ENCODE measurements at places on chromosomes 2 and 18. TPM values are rescaled to one million over a fixed set of nuclear protein-coding genes. Genes with fewer than 3 reads are reported as not detected.

DNA sequence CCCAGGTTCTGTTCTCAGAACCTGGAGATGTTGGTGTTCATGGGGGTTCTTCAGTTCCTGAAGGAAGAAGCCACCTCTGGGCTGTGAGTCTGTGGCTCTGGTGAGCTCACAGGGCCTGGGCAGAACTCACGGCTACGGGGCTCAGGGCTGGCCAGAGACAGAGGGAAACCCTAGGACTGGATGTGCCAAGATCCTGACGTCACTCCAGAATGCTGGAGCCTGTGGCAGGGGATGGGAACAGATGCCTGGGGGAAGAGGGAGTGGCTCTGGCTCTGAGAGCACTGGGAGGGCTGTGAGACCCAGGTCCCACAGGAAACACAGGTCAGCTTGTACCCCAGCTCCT, at the start of gene OTOF:
OTOF (minus strand) TSS at position 214 of the 343 bp plus-strand sequence.
- no peak for DNase-seq

GRCh38 chr2:119474371-119475224, 42.9 kb downstream of the TMEM37 start:
- DNase-seq = no peak

DNA sequence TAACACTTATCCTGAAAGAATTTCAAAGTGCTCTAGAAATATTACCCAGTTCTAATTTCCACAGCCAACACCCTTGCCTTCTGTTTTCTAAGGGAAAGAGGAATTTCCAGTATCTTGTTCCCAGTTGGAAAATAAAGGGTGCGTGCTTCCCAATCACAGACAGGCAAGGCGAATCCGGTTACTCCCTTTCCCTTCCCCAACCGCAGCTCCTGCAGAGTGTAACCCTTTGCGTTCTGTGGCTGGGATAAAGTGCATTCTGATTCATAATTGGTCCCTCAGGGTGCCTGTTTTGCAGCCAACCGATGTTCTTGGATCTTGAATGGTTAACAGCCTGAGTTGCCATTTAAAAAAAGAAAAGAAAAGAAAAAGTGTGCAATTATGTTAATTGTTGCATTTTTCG, 40.6 kb upstream of the PGAP1 start:
- no peak for DNase-seq

DNA sequence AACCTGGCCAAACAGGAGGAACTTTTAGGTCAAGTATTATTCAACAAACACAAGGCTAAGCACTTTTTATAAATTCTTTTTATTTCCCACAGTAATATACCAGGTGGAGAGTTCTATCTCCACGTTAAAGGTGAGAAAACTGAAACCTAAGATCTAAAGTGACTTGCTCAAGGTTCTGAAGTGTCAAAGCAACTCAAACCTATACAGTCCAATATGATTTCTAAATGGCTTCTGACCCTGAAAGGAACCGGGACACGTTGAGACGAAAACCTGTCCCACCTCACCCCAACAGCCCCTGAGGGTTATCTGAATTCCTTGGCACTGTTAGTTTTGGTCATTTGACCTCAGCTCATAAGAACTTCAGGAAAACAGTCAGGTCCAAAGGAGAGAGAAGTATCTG, 814.5 kb upstream of the LRATD1 start:
- no peak for DNase-seq

DNA sequence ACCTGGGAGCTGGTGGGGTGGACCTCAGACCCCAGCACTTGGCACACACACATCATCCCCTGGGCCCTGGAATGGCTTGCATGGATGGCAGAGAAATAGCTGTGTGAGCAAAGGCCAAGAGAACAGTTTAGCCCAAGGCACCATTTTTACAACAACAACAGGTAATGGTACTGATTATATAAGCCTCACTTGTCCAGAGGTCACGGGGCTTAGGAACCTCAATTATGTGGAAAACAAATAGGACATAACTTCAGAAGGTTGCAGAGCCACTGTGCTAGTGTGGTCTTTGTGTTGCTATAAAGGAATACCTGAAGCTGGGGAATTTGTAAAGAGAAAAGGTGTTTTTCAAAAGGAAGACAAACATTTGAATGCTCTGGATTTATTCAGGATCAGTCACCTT, 13.2 kb downstream of the STEAP3 start:
- no peak for DNase-seq

DNA sequence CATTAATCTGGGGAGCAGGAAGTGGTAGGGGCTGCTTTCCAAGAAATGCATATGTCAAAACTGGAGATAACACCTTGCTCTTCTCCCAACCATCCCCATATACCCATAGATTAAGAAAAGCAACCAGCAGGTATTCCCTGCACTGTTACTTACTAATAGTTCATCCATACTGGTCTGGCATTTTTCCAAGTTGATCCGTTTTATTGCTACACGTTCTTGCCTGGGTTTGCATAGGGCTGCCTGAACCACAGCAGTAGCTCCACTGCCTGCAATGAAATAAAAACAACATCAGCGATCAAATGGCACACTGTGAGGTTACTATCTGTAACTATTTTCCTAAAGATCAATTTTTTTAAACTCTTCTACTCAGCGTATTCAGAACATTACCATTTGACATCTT, 65.6 kb downstream of the STK39 start:
- no peak for DNase-seq

DNA sequence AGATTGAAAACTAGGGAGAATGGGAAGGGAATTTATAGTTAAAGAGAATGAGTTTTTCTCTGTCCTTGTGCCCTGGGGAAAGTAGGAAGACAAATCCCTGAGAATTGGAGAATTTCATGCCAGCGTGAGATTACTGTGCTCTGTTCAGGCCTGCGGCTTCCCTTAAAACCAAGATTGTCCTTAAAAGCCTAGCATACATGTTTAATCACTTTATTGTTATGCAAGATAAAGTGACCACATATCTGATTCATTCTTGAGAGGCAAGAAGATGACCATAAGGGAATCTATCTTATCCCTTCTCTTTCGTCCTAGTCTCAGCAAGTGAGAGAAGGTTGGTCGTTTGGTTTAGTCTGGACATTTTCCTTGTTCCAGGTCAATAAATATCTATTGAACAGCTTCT, 75.9 kb downstream of the ADCYAP1 start:
- no peak for DNase-seq

DNA sequence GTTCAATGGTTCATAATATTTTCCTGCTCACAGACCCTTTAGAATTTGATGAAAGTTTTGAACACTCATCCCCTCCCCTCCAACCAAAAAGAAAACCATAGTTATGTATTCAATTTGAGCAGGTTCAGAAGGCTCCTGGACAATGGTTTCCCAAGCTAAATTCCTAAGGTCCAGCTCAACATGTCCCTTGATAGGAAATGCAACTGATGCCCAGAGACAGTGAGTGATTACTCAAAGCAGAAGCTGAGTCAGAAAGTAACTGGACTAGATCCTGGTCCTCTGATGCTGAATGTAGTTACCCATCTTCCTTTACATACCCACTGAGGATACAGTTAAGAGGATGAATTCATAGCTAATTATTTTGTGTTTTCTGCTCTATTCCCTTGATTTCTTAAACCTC, 218.9 kb upstream of the NCKAP5 start:
- DNase-seq = no peak

GRCh38 chr18:58513615-58514335, 115.1 kb downstream of the ALPK2 start:
- DNase-seq = no peak

DNA sequence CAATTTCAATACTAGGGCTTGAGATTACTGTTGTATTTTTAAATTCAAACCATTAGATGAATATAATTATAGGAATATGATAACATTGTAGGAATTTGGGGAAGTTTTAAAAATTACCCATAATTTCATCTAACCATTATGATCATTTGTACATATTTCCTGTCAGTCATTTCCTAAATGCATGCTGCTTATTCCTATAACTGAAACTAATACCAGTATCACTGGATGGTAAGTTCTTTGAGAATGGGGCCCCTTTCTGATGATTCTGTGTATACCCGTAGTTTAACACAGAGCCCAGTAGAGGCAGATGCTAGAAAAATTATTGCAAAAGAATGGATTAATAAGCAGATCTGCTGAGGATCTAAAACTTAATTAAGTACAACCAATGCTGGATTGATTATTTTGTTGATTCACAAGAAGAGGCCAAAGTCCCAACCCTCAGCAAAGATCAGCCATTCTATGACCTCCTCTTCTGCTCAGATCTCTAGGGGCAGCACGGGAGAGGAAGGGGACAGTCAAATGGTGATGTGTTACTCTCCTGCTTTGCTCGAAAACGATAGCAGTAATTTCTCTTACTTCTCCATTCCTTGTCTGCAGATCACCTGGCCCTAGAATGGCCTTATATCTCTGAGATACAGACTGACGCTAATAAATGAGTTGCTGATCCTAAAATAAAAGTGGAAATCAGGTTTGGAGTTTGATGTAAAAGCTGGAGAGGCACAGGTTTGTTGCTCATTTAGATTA, 69.5 kb upstream of the PELI1 start:
- DNase-seq = no peak

DNA sequence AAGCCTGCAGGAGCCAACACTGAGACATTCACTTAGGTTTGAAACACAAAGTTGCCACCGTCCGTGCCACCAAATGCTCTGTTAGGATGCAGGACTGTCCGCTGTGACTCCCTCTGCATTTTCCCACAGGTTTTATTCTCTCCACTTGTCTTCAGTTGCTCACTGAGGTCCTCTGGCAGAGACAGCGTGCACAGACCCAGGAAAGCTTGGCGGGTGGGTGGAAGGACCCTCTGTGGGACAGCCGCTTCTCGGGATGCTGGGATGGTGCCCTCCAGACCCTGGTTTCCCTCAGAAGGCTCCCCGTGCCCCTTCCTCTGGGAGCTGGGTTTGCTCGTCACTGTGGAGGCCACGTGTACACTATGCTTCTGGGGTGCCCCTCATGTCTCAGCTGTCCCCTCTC, 733.6 kb downstream of the GALR1 start:
- DNase-seq = no peak

- DNase-seq = no peak
These were observed 33.4 kb upstream of the ZNF396 start for GRCh38 chr18:35410561-35410960.

GRCh38 chr2:227221120-227221519, 56.7 kb downstream of the COL4A3 start:
- no peak for DNase-seq

GRCh38 chr18:51437280-51438271, 240.1 kb upstream of the MEX3C start:
- DNase-seq = no peak

GRCh38 chr18:8257851-8258434, 351.3 kb upstream of the RAB12 start:
- no peak for DNase-seq

FOXD4L1 gene
- total RNA-seq = 0.21 TPM

TTC32 gene
- 65.7 TPM for total RNA-seq

CEBPZ gene
- total RNA-seq = 98.5 TPM

SCN7A gene
- not detected for total RNA-seq

CCBE1 gene
- total RNA-seq = not detected

POTEC gene
- not detected for total RNA-seq

TCF23 gene
- total RNA-seq = not detected

MDH1B gene
- total RNA-seq = 0.60 TPM
